ENCODE measurements at places on chromosomes 5 and 9.

GRCh38 chr5:16296946-16297345 is 117.4 kb upstream of the MARCHF11 start:
- no peak for DNase-seq

DNA sequence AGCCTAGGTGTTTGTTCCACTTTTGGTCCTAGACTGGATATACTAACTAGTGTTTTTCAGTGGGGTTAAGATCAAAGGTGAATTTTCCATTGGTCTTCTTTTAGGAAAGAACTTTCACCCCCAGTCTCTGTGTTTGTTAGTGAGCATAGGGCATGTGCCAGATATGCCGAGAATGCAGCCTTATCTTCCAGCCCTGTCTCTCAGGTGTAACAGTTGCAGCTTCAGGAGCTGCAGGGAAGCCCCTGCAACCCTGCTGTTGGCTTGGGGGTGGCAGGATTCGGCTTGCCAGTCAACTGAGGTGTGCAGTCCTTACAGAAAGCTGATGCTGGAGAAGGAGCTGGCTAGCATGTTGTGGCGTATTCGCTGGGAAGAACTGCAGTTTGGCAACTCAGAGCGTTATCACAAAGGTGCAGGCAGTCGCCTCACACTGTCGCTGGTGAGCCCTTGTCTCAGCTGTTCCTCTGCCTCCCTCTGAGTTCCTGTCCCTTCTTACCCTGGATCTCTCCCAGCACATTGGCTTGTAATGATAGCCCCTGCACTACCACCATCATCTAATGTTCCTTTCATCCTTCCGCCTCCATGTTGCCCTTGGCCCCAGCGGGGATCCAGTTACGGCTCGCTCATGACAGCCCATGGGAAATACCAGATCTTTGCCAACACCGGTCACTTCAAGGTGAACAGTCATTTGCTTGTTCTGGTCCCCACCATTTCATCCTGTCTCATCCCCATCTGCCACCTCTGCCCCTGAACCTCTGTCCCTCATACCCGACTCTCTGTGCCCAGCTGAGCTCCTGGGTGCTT is 10.1 kb downstream of the NPR2 start:
- DNase-seq, result no peak

DNA sequence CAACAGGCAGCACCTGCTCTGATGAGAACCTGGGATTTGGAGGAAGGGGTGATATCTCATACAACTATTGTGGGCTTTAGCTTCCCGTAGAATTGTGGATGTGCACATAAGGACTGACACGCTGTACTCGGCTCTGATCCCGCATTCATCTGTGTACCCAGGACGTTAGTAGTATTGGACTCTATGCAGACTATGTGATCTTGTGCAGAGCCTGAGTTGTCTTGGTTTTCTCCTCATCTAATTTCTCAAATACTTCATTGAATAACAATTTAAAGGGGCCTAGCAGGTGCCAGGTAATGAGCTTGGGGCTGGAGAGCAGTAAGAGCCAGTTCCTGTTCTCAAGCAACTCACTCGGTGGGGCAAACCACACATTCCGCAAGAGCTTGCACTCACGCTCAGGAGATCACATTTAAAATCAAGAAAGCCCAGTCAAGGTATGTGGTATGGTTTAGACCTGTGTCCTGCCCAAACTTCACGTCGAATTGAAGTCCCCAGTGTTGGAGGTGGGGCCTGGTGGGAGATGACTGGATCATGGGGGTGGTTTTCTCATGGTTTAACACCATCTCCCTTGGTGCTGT is 14.8 kb downstream of the C5orf15 start:
- no peak for DNase-seq

DNA sequence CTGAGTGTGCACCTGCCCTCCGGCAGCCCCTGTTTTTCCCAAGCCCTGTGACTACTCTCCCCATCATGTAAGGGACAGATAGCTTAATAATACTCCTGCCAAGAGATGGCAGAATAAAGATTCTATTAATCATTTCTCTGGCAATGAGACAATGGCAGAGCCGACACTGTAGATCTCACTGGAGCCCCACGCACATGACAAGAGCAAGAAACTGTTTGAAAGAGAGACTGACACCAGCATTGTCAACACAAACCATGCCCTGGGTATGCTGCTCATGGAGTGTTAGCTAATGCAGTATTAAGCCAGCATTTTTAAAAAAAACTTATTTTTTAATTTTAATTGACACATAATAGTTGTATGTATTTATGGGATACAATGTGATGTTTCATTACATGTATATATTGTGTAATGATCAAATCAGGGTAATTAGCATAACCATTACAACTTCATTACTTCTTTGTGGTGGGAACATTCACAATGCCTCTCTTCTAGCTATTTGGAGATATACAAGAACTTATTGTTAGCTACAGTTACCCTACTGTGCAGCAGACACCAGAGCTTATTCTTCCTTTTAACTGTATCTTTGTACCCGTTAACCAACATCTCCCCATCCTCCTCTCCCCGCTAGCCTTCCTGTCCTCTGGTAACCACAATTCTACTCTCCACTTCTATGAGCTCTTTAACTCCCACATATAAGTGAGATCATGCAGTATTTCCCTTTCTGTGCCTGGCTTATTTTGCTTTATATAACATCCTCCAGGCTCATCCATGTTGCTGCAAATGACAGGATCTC is 31.5 kb upstream of the SEMA4D start:
- no peak for DNase-seq

- DNase-seq, result no peak
Measured at GRCh38 chr9:79289856-79290255, 281.9 kb upstream of the TLE4 start.

GRCh38 chr9:13759551-13759950 is 480.1 kb upstream of the MPDZ start:
- DNase-seq, result no peak

DNA sequence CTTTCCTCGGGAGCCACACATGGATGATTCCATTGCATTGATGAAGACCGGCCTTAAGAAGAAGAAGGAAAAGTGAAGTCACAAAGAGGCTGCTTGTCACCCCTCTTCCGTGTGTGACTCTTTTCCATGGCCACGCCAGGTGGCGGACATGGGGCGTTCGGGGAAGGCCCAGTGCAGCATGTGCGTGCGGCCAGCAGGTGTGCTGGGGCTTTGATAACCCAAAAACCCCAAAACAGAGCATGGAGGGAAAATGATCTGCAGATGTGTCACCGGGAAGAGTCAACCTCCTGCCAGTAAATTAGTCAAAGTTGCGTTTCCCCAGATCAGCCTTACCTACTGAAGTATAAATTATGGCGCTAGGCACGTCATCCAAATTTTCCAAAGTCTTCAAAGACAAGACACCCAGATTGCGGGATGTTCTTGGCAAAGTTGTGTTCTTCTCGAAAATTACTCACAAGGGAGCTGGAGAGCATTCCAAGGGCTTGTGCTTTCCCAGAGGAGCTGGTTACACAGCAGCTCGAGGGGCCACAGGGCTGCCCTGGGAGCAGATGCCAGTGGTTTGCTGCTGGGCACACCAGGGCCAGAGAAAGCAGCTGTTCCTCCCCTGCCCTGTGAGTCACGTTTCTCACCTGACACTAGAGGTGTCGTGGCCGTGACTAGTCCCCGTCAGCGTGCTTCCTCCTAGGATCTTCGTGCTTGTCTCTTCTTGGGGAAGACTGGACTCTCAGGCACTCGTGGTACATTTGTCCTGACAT is 53.9 kb downstream of the IRX2 start:
- DNase-seq, result no peak

GRCh38 chr5:171705830-171706468 is 79.7 kb upstream of the SMIM23 start:
- DNase-seq, result no peak

GRCh38 chr5:160105686-160106360 is 13.4 kb downstream of the PWWP2A start:
- DNase-seq, result no peak

- no peak for DNase-seq
Measured at GRCh38 chr5:112036206-112036605, 279.2 kb upstream of the NREP start.

DNA sequence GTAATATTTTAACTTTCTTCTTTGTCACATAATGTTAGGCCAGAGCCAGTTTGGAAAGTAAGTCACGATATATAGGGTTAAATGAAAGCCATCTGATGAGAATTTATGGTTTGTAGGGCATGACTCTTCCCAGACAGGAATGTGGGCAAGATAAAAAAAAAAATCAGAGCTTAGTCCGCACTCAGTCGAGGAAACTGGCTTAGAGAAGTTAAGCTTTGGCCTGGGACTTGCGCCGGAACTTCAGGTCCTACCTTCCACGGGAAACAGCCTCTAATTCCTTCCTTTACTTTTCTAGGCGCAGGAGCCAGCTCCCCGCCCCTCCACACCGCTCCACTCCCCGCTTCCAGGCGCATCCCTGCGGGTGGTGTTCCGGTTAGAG is 475 bp downstream of the DDX31 start:
- DNase-seq, result no peak

GRCh38 chr9:68883224-68883623 is 130.7 kb downstream of the PRKACG start:
- DNase-seq, result no peak

GRCh38 chr9:82247318-82247717 is 258.7 kb downstream of the SPATA31D1 start:
- DNase-seq, result peak; percentile 3

- no peak for DNase-seq
Measured at GRCh38 chr5:180128671-180129261, 57.2 kb upstream of the RNF130 start.

DNA sequence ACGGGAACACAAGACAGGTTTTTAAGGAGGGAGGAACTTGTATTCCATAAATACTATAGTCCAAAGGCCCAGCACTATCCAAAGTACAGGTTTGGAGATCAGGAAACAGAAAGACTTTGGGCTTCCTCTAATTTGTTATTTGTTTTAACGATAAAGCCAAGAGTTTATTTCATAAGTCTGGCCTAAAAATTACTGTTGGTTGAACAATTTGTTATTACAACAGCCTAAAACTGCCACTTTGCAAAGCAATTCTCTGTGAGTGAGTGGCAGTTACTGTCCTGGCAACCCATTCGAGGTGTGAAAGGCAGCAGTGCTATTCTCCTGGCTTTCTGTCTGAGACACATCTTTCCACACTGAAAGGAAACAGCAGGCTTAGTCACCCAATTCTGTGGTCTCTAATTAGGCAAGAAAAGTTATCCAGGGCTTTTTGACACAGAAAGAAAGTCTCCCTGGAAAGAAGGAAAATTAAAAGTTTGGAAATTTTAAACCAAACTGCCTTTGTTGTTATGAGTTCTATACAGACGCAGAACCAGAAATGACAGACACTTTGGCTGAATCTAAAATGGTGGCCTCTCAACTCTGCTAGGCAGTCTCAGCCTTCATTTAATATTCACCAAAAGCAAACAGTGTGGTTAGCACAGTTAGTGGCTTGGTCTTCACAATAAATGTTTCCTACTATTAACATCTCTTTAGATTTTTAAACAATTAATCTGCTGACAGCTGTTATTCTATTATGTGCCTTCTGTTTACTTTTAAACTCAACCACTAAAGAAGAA is 33.9 kb downstream of the PSMB7 start:
- no peak for DNase-seq

DNA sequence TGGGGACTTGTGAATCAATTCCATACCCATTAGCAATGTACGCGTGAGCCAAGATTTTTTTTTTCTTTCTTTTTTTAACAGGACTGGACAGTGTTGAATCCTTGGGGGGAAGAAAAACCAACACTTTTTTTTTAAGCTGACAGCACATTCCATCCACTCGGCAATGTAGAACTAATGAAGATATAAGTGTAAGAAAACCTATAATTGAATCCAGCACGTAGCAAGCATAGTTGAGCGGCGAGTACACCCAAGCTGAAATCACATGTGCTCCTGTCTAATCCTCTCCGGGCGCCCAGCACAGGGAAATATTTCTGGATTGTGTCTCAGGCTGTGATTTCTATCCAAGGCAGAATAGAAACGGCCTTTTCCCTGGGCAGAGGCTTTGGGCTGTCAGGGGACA is 118.2 kb downstream of the BOD1 start:
- no peak for DNase-seq

DNA sequence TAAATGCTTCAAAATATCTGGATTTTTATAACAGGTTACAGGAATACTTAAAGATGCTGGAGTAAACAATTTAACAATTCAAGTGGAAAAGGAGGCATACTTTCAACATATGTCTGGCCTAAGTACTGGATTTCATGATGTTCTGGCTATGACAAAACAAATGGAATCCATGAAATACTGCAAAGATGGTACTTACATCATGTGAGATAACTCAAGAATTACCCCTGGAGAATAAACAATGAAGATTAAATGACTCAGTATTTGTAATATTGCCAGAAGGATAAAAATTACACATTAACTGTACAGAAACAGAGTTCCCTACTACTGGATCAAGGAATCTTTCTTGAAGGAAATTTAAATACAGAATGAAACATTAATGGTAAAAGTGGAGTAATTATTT is 35.6 kb downstream of the SLC30A5 start:
- no peak for DNase-seq

DNA sequence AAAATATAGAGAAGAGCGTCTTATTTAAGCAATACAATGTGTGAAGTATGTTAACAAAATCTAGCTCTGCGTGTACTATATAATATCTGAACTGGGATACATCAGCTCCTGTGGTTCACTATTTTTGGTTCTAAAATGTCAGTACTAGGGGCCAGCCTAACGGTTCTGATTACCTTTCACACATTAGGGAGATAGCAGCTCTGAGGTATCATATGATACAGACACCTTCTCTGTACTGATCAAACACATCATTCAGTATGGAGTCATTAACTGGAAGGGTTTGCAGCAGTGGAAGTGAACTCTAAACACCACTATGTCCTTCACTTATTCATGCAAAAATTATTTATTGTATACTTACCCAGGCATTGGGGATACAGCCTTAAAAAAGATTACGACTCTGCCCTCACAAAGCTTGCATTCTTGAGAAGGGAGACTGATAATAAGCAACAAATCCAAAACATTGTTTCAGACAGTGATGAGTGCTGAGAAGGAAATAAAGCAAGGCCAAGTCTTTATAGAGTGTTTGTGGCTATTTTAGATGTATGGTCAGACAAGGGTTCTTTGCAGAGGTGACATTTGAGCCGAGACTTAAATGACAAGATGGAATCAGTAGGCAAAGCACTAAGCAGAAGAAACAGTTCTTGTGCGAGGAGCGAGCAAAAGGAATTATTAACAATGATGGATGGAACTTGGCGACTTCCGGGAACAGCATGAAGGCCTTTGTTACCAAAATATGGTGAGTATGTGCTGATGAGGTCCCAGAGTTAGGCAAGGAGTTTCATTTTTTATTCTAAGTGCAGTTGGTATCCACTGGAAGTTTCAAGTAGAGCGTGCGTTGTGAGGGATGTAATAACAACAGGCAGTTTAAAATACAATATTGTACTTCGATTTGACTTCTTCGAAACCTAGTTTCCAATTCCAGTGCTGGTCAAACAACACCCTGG is 1.8 kb upstream of the LNPEP start:
- DNase-seq, result peak; percentile 61

GRCh38 chr5:148807851-148808250 is 18.6 kb upstream of the ADRB2 start:
- no peak for DNase-seq

- DNase-seq, result no peak
Measured at GRCh38 chr9:135040892-135041291, 46.6 kb upstream of the OLFM1 start.

- DNase-seq, result no peak
Measured at GRCh38 chr9:120319452-120319851, 260.5 kb downstream of the CDK5RAP2 start.

GRCh38 chr5:30413540-30413939 is 779.9 kb upstream of the CDH6 start:
- DNase-seq, result no peak

All from thymus (tissue), 14 donors.